ENCODE measurements at places on chromosomes 5 and 9.
A peak's percentile ranks its signal among the peaks of the same experiment; 100 is the strongest.

GRCh38 chr9:134460896-134461295 lies 134.6 kb downstream of the RXRA start:
- no peak for DNase-seq

DNA sequence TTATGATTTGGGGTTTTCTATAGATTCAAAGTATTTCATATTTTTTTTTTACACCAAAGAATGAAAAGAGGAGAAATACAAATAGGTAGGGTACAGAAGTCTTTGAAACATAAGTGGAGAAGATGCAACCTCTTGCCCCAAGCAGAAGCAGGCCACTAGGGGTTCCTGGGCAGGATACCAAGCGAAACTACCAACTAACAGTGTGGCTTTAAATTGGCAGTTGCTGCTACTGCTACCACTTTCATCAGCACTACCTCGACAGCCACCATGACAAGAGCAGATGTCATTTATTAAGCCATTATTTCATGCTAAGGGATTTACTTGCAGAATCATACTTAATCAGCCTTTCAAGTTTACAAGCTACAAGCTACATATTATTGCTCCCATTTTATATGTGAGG lies 288.1 kb downstream of the NR3C1 start:
- no peak for DNase-seq

DNA sequence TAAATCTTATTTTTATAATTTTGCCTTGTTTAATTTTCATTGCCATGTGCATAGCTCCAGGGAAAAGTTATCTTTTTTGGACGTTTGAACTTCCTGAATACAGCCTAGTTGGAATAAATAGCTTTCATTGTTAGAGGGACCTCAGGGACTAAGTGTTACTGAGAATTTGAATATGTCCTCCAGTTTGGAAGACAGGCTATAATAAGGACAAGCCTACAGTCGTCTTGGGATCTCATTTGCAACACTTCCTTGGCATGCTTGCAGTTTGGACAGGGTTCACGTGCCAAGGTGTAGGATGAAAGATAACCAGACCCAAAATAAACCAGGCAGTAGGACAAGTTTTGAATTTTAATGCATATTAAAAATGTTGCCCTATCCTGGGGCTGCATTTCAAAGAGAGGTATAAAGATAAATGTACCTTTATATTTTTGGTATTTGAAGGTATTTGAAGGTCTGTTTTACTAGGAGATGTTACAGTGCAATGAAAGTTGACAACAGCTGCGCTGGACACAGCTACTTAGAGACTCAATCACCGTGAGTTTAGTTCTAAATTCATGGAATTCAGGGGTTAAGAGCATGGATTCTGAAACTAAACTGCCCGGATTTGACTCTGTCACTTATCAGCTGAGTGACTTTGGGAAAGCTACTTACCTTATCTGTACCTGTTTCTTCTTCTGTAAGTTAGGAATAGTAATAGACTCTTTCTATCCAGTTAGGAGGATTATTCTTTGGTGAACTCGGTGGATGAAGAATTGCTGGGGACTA lies 134.1 kb downstream of the ACTBL2 start:
- no peak for DNase-seq

DNA sequence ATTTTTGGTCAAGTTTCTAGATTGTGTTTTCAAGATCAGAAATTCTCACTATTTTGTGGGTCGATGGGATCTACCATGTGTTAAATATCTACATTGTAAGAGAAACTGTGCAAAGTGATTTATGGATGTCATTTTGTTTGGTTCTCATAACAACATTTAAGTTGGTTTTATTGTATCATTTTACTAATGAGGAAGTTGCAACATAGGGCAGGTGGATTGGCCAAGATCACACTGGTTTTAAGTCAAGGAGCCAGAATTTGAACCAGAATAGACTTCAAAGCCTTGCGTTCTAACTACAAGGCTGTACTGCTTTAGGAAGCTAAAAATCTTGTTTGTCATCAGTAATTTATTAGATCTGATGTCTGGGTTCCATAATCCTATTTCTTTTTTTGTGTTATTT lies 23.4 kb downstream of the SH3TC2 start:
- DNase-seq, result no peak

DNA sequence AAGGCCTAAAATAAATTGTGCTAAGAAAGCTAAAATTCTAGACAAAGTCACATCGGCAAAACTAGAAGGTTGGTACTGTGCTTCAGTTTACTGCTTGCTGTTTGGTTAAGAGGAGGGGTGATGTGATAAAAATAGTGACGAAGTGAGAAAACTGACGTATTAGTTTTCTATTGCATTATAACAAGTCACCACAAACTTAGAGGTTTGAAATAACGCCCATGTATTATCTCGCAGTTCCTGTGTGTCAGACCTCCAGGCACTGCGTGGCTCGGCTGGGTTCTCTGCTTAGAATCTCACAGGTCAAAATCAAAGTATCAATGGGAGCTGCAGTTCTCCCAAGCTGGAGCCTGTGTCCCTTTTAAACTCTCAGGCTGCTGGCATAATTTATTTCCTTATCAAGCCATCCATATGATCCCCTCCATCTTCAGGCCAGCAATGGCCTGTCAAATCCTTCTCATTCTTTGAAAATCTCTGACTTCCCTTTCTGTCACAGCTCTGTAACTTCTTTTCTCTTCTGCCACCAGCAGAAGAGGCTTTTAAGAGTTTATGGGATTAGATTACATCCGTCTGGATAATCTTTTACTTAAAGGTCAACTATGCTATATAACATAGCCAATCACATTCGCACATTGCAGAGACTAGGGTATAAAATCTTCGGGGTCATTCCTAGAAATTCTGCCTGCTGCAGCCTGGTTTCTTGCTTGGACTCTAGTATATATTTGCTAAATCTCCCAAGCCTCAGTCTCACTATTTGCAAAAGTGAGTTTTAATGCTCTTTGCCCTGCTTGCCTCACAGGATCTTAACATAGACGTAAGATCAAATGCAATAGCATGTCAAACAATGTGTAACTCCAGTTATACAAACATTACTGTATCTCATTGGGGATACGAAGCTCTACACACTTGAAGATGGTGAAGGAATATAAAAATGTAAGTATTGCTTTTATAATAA lies 104.0 kb upstream of the CDKN2B start:
- no peak for DNase-seq

DNA sequence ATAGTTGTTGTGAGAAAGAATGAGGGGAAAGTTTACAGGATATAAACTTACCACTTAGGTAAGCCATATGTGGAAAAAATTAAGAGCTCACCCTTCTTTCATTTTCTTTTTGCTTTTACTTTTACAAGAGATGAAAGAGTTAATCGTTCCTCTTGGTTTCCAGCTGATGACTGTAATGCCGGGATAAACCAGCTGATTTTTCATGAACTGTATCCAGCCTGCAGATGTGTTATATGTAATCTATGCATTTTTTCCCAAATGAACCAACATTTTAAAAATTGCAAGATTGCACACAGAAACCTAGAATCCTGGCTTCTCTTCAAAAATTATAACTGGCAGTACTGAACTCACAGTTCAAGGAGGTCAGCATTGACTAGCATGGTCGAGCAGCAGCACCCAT lies 185.9 kb downstream of the GRIA1 start:
- DNase-seq, result no peak

DNA sequence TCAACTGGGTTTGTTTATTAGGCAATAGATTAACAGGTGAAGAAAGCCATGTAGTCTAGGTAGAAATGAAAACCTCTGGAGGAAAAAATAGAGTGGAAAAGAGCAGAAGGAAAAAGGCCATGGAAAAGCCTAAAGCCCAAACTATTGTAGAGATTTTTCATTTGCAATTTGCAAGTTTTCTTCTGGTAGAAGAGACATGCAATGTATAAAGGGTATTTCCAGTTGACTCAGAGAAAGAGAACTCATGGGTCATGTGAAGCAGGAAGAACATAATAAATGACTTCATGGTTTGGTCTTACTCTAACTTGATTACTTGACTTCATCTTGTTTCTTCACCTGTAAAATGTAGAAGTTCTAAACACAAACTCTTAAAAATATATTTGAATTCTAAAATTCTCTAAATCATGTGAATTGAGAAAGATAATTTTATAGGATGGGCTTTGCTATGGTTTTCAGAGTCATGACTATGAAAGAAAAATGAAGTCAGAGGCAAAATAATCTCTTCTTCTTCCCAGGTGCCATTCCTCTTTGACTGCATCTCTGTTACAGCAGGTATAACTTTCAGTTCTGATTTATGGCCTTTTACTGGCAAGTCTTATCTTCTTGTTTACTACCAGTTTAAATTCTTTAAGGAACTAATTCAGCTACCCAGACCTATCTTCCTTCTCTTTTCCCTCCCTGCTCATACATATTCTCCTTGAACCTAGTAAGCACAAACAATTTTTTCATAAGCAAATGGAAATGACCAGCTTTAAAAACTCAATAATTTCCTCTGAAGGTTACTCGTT lies 47.7 kb upstream of the TMC1 start:
- peak; percentile 3 for DNase-seq

DNA sequence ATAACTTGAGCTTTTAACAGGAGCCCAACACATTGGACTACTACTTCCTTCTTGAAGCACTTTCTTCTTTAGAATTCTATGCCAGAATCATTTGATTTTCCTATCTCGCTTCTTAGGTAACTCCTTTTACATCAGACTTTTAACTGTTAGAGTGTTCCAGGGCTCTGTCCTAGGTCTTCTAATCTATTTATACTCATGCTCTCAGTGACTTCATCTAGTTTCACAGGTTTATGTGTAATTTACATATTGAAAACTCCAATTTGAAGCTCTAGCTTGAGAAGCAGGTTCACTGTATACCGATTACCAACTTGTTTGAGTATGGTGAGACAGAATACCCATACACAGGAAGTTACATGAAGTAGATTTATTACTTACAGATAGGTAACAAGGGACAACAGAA lies 11.3 kb downstream of the SHOC1 start:
- no peak for DNase-seq

GRCh38 chr5:68452286-68452685 lies 236.7 kb downstream of the PIK3R1 start:
- DNase-seq, result no peak

DNA sequence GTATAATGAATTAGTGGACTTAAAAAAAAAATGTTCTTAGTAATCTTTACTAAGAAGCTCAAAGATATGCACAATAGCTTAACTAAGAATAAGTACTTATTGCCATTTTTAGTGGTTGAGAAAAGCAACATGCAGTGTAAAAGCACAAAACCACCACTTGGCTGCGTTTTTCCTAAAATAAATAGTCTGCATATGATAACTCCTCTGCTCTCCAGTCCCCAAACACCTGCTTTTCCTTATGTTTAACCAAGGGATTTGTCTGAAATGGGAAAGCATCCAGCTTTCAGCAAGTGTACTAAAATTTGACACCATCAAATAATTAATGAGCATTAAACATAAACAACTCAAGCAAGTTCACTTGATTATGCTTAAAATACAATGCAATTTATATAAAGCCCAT lies 41.4 kb downstream of the PSIP1 start:
- peak; percentile 13 for DNase-seq

DNA sequence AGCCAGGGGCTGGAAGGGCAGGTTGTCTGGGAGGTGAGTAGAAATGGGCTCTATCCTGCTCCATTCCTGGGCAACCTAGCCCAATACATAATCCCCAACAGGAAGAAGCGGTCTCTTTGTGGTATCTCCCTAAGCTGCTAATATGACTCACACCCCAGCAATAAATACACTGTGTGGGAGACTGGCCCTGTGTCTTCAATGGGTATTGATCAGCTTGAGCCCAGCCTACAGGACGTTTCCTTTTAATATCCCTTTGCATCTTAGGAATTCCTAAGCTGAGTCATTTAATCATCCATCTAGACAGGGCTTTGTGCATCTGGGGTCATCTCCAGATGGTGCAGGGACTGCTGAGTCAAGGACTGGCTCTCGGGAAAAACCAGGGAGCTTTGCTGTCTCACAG lies 207.0 kb upstream of the PANK3 start:
- DNase-seq, result no peak

DNA sequence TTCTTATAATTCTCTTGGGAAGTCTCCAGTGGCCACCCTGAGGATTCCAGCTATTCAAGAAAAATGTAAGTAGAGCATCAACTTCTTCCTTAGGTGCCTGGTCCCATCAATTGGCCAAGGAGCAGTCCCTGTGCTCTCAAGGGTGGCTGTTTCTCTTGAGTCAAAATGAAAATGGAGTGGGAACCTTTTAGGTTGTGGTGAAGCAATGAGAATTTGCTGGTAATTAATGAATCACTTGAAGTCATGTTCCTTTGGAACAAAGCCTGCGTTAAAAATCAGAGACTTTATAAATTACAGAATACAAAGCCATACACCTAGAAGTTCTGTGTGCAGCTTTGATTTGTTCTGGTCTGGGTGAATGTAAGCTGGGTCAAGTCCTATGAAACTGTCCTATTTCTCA lies 48.9 kb downstream of the IL31RA start:
- DNase-seq, result no peak

- DNase-seq, result no peak
Measured at GRCh38 chr5:19169426-19169825, 818.6 kb downstream of the CDH18 start.

- no peak for DNase-seq
Measured at GRCh38 chr5:64165500-64166200, at the start of gene RNF180. Gene RNF180, plus strand, starts transcription at chr5:64165843. Its CDS starts 34,965 bp downstream, at chr5:64200808.
